ENCODE measurements at places on chromosomes 5 and 9.

- DNase-seq: no peak
Observed at GRCh38 chr9:119221276-119221675, 148.0 kb downstream of the BRINP1 start.

- DNase-seq: no peak
Observed at GRCh38 chr5:126446498-126447224, 23.5 kb downstream of the GRAMD2B start.

GRCh38 chr5:176890455-176891330, 8.5 kb downstream of the HK3 start:
- DNase-seq: no peak

- DNase-seq: no peak
Observed at GRCh38 chr5:10668697-10669096, 92.3 kb downstream of the DAP start.

DNA sequence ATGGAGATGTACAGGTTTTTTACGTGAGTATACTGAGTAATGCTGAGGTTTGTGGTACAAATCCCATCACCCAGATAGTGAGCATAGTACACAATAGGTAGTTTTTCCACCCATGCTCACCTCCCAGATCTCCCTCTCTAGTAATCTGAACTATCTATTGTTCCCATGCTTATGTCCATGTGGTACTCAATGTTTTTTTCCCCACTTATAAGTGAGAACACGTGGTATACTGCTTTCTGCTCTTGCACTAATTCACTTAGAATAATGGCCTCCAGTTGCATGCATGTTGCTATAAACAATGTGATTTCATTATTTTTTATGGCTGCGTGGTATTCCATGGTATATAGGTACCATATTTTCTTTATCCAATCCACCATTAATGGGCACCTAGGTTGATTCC, 593.9 kb downstream of the ANXA1 start:
- DNase-seq: no peak

DNA sequence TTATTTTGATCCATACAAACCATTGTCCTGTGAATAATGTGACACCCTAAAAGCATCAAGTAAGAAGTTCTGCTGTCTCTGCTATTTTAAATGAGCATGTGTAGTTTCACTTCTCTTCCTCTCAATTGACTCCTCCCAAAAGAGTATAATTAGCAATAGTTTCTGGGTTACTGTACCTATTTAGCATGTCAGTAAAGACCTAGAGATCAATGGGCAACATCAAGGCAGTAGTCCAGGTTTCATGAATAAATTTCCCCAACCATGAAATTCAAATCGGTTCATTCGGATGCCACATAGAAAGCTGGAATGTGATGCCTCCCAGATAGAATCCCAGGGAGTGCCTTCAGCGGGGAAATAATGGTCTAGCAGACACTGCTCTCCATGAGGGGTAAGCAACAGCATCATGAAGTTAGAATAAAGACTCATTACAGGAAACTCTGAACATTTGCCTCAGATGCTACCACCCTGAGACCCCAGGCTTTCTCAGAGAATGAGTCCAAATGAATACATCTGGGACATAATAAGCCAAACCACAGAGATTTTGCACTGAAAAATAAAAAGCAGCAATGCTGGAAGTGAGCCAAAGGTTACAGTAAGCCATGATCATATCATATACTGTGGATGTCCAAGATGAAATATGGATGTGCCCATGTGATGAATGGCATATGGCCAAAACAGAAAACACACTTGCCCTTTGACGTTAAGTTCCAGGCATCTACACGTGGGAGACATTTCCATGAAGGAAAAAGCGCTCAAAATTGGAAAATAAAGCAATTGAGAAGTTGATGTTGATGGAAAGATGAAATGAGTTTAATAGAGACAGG, 1107.0 kb upstream of the SEMA6A start:
- DNase-seq: no peak

All from NCI-H1105 (cell line).